Naive thymus-derived CD8-positive, alpha-beta T cell (primary cell): ENCODE measurements at places on chromosomes 16 and 17. TPM values are rescaled to one million over a fixed set of nuclear protein-coding genes. Genes with fewer than 3 reads are reported as not detected.

DNA sequence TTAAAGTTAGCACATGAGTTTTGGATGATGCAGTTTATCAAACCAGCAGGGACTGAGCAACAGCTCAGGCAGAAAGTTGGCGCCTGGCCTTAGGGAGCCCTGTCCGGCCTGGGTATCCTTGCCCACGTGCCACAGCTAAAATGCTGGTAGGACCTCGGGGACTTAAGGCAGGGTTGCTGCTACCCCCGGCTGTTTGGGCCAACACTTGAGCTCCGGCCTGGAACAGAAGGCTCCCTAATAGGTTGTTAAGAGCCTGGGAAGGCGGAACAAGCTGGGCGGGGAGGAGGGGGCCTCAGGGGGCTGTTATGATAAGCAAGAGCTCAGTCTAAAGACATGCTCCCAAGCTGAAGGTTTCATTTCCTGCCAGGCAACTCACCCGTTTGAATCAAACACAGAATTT, 39.7 kb downstream of the CUEDC1 start:
- no peak for DNase-seq

GRCh38 chr16:72530434-72530833, 358.5 kb upstream of the PMFBP1 start:
- DNase-seq = no peak

GRCh38 chr17:71164561-71164960, 956.3 kb upstream of the SOX9 start:
- no peak for DNase-seq

The ATAD5 gene
- 1.5 TPM for polyA plus RNA-seq

- peak; percentile 33 for DNase-seq
These were observed at the start of gene SPN for GRCh38 chr16:29663016-29663806. TSS of gene SPN (plus strand) at chr16:29663247. CDS start at chr16:29663729, 482 bp downstream.

The DHRS13 gene
- polyA plus RNA-seq = 22.8 TPM
